Stimulated activated CD8-positive, alpha-beta memory T cell treated with anti-CD3 and anti-CD28 coated beads, Interleukin-7, amount 100 ng/mL, for 1 hour (primary cell): ENCODE measurements at places on chromosomes 6 and 20.

DNA sequence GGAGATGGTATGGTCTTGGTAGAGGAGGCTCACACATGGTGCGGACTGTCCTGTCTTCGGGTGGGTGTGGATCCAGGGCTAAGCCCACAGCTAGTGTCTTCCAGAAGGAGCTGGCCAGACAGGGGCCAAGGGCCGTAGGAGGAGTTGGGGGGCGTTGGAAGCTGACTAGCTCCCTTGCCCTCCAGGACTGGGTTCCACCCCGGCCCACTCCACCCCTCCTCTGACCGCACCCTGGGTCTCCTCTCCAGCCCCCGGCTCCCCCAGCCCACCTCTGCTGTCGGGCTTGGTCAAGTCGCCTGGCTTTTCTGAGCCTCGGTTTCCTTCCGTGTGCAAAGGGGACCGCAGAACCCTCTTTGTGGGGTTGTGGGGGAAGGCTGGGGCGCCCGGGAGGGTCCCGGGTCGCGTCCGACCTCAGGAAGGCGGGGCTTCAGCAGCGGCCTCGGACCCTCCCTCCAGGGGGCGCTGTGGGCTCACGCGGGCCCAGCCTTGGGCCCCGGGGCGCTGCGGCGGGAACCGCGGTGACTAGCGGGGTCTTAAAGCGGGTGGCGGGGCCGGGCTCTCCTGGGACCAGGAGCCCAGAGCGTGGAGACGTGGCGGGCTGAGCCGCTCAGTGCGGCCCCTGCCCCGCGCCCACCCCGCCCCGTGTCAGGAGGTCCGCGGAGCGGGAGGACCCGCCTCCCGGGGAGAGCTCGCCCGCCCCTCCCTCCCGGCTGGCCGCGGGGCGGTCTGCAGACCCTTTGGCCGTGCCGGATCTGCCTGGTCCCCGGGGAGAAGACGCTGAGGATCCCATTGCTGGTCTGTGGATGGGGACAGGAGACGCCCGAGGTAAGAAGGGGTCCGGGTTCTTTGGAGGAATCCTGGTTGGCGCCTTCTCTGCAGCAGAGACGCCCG, 5.4 kb downstream of the NPBWR2 start:
- DNase-seq, result peak; percentile 47

GRCh38 chr6:24666641-24667377, at the start of the genes ACOT13 and TDP2:
TSS of gene ACOT13 (plus strand) at chr6:24667077. CDS start at chr6:24667264, 187 bp downstream.
TSS of gene TDP2 (minus strand) at chr6:24666899. CDS start at chr6:24666862, 37 bp downstream.
- peak; percentile 91 for DNase-seq

- no peak for DNase-seq
Observed at GRCh38 chr6:166619912-166620311, 7.1 kb downstream of the RPS6KA2 start.

- DNase-seq, result no peak
Observed at GRCh38 chr6:395432-396125, 4.0 kb downstream of the IRF4 start.

DNA sequence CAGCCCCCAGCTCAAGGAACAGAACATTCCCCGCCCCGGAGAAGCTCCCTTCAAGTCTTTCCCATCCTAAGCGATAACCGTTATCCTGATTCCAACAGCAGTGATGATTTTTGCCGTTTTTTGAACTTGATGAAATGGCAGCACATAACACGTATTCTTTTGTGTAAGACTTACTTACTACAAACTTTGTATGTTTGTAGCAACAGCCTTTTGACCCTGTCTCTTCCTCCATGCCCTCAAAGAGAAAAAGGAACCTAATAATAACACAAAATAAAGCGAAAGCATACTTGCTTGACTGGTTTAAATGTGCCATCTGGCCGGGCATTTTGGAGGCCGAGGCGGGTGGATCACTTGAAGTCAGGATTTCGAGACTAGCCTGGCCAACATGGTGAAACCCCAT, 26.4 kb upstream of the SLC9A8 start:
- no peak for DNase-seq

DNA sequence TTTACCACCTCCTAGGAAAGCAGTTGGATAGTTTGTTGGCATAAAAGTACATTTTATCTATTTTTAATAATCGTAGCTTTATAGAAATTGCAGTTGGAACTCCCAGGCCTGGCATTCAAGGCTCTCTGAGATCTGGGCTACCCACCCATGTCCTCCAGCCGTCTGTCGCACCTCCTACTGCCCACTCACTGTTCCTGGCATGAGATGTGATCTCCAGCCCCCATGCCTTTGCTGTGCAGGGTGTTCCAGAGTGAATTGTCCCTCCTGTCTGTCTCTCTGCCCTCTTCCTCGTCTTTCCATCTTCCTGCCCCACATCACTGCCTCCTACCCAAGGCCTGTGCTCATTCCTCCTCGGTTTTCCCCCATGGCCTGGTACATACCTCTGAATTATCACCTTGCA, 50.7 kb downstream of the PTPN1 start:
- no peak for DNase-seq

GRCh38 chr6:160078883-160079685, 42.5 kb upstream of the SLC22A1 start:
- no peak for DNase-seq

- no peak for DNase-seq
Observed at GRCh38 chr6:154352898-154353585, 3.6 kb downstream of the IPCEF1 start.

- no peak for DNase-seq
Observed at GRCh38 chr20:7977709-7978108, 37.5 kb upstream of the HAO1 start.

DNA sequence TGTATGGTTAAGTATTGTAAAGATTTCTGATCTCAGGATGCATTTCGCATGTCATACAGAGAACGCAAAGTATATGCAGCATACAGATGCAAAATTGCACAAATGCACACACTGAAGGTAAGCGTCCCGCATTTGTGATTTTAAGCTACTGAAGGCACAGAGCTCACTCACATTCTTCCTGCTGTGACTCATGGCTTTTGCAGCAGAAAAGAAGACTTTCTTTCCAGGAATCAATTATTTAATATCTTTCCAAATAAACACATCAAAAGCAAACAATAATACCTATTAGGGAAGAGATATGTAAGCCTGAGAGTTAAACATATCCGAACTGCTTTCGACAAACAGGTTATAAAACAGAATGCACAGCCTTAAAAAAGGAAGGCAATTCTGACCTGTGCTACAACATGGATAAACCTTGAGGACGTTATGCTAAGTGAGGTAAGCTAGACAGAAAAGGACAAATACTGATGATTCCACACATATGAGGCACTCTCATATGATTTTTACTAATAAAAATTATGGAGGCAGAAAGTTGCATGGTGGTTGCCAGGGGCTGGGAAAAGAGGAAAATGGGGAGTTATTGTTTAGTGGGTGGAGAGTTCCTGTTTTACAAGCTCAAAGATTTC, 109.0 kb downstream of the TFAP2A start:
- DNase-seq, result no peak

- DNase-seq, result no peak
Observed at GRCh38 chr6:111439171-111439570, 43.8 kb downstream of the REV3L start.

DNA sequence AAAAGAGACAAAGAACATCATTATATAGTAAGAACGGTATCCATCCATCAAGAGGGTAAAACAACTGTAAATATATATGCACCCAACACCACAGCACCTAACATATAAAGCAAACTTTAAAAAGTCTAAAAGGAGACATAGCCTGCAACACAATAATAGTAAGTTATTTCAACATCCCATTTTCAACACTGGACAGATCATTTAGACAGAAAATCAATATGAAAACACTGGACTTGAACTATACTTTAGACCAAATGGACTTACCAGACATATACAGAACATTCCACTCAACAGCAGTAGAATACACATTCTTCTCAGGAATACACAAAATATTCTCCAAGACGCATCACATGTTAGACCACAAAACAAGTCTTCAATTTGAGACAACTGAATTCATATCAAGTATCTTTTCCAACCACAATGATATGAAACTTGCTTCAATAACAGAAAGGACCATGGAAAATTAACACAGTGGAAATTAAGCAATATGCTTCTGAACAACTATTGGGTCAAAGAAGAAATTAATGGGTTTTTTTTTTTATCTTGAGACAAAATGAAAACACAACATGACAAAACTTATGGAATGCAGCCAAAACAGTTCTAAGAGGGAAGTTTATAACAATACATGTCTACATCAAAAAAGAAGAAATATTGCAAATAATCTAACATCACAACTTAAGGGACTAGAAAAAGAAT, 23.9 kb upstream of the ASF1A start:
- no peak for DNase-seq

DNA sequence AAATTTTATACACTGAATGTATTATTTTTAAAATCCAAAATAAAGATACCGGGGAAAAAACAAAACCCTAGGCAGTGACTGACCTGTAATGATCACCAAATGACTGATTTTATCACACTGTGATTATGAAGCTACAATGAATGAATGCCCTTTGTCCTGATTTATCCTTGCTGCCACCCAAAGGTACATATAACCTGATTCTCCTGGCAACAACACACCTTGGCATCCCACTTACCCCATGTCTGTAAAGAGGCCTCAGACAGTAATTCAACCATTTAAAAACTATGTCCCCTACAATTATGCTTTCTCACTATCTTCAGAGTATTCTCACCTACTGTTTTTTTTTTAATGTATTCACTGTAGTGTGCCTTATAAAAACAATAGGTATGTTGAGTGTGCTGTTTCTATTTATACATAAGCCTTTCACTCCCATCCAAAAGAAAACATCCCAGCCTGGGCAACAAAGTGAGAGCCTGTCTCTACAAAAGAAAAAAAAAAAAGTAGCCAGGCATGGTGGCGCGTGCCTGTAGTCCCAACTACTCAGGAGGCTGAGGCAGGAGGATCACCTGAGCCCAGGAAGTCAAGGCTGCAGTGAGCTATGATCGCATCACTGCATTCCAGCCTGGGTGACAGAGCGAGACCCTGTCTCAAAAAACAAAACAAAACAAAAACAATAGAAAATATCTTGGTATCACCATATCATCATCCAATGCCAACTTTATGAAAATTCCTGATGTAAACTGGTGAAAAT, 21.7 kb downstream of the B4GALT5 start:
- no peak for DNase-seq

DNA sequence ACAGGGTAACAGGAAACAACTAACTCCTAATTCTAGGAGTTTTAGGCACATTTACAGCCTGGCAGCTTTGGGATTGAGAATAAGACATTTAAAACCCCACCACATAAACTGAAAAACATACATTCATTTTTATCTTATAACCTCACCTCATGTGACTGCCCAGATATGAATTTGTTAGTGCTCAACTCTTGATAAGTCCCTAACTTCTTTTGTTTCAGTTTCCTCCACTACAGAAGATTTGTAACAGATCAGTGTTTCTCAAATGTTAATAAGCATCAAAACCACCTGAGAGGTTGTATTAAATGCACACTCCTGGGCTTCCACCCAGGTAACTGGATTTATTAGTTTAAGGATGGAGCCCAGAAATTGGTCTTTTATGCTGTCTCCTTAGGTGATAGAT, 190.1 kb upstream of the ARID1B start:
- DNase-seq, result no peak

DNA sequence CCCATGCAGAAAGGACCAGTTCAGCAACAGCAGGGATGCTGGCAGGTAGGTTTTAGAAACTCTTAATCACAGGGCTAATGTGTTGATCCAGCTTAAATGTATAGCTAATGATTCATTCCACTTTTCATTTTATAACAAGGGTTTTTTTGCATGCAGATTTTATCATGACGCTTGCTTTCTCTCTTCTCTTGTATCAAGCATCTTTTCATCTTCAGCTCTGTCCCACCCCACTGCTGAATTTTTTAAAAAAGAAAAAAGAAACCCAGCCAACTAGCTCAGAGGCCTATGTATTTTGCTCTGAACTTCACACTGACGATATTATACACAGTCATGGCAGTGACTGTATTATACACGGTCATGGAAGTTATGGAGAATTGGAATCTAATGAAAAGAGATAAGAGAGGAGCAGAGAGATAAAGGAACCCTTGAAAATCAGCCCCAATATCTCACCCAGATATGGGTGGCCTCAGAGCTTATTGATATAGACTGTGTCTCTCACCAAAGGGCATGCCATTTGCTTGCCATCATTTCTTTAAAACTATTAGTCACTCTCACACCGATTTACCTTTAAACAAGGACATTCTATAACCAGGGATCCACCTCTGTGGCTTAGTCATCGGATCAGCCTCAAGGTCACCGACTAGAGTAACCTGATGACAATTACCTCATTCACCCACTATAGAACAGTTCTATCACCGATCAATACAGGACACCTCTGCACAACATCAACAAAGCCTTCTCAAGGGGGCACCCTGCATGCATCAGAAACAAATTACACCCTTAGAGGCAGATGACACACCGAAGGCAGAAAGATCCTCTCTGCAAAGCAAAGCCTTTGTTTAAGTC, 222.0 kb downstream of the ATXN1 start:
- no peak for DNase-seq
